ENCODE measurements at places on chromosomes 12 and 14.
A peak's percentile ranks its signal among the peaks of the same experiment; 100 is the strongest.

DNA sequence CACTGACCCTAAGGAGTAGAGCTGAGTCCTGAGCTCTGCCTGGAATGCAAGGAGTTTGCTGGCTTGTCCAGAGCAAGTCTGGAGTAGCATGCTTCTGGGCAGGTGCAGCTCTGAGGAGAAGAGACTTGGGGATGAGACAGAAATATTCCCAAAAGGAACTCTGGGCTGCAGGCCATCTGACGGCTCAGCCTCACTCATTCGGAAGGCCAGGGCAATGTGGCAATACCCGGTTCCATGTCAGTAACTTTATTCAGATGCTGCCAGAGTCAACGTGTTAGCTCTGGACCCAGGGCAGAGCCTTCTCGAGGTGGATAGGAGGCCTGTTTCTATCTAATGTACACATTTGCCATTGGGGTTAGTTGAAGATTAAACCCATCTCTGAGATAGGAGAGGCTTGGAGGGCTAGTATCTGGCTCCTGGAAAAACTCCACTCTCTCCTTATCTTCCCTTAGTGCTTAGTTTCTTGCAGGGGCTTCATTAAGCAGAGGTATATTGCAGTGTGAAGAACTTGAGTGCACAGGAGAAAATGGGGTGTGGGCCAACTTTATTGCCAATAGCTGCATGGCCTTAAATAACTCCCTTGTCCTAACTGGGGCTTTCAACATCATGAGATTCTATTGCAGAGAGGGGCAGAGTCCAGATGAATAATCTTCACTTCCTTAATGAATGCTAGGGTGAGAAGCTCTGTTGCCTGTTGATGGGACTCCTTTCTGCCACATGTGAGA, 65.6 kb downstream of the NTF3 start:
- no peak for DNase-seq

GRCh38 chr12:63450334-63450733, 218.0 kb downstream of the DPY19L2 start:
- no peak for DNase-seq

DNA sequence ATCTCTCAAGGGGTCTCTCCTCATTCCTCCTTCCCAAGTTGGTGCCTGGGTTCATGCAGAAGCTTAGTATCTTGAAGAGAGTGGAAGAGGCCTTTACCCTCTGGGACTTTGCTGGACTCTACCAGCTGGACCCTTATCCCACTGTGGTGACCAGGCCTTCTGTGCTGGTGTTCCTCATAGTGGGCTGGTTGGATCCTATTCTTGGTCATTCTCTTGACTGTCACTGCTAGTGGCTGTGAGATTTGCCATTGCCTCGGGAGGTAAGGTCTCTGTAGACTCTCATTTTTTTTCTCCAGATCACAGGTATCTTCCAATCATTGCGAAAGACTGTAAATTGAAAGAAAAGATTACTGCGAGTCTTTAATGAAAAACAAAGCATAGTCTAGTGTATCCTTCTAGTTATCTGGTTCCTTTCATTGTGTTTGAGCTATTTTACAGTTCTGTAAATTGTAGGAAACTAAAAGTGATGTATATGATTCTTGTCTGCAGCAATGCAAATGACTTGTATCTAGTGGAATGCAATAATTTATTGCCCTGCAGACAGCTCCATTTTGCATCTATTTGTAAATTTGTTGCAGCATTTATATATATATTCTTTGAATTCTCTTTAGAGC, 217.9 kb downstream of the AEBP2 start:
- DNase-seq, result no peak

DNA sequence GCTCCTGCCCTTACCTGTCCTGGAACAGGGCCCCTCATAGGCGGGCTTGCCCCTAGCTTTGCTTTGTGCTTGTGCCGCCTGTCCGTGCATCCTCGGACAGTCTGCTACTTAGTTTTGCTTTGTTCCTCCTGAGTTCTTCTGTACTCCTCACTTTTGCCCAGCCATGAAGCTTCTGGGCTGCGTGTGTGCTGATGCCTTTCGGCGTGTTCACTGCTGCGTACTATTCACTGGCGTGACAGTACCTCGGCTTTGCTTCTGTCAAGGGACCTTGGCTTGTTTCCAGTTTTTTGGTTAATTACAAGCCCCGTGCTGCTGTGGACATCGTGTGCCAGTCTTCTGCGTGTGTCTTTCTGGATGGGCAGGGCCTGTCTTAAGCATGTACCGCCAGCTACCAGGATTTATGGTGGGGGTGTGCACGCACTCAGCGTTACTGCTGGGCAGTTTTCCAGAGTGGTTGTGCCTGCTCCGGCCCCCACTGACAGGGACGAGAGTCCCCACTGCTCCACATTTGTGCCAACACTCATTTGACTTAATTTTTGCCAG, 2.5 kb downstream of the PACS2 start:
- no peak for DNase-seq

DNA sequence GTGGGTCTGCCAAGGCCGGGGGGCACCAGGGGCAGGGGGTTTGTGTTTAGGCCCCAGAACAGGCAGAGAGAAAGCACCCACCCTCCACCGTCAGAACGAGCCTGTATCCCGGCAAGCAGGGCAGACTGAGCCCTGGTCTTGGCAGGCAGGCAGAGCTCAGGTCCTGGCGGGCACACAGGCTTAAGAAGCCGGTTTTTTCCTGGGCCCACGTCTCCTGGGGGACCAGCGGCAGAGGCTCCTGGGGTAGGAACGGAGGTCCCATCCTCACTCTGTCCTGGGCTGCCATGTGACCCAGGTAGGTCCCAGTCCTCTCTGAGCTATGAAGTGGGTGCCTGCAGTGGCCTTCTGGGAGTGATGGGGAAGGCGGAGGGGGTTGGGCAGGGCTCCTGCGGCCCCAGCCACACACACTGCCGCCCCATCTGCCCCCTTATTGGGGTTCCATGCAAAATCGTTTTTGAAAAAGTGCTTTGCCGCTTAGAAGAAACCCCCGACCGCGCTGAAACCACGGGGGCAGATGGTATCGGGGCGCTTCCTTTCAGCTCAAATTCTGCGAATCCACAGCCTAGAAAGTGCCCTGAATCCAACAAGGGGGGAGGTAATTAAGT, 24.2 kb downstream of the SH2B3 start:
- peak; percentile 87 for DNase-seq

GRCh38 chr12:47346251-47347019, 266.7 kb upstream of the AMIGO2 start:
- DNase-seq, result no peak

GRCh38 chr12:51358496-51358895, 12.0 kb upstream of the CELA1 start:
- no peak for DNase-seq

- no peak for DNase-seq
Observed at GRCh38 chr12:87815771-87816585, 213.2 kb downstream of the C12orf50 start.

DNA sequence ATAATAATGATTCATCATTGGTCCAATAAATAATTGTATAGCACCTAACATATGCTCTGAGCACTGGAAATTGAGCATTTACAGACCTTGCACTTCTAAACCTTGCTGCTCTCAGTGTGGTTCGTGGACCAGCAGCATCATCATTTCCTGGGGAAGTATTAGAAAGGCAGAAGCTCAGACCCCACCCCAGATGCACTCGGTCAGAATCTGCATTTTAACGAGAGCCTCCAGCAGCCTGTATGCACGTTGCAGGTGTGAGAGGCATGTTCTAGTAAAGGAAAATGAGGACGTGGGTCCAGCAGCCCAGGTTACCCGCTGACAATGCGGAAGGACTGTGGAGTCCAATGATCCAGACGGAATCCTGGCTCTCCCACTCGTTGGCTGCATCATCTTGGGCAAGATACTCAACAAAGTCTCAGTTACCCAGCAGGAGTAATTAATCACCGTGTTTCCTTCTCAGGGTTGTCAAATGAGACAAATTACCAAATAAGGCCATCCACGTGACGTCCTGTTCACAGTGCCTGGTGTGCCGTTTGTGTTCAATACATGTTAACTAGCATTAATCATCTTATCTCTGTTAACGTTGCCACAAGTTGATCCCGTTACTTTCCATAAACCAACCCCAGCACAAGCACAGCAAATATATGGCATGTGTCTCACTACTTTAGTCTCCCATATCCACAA, 49.2 kb upstream of the CCND2 start:
- peak; percentile 15 for DNase-seq

- DNase-seq, result no peak
Observed at GRCh38 chr14:99081156-99081765, 190.7 kb downstream of the BCL11B start.

GRCh38 chr14:39175445-39176262, 600 bp downstream of the PNN start:
- DNase-seq, result peak; percentile 19

DNA sequence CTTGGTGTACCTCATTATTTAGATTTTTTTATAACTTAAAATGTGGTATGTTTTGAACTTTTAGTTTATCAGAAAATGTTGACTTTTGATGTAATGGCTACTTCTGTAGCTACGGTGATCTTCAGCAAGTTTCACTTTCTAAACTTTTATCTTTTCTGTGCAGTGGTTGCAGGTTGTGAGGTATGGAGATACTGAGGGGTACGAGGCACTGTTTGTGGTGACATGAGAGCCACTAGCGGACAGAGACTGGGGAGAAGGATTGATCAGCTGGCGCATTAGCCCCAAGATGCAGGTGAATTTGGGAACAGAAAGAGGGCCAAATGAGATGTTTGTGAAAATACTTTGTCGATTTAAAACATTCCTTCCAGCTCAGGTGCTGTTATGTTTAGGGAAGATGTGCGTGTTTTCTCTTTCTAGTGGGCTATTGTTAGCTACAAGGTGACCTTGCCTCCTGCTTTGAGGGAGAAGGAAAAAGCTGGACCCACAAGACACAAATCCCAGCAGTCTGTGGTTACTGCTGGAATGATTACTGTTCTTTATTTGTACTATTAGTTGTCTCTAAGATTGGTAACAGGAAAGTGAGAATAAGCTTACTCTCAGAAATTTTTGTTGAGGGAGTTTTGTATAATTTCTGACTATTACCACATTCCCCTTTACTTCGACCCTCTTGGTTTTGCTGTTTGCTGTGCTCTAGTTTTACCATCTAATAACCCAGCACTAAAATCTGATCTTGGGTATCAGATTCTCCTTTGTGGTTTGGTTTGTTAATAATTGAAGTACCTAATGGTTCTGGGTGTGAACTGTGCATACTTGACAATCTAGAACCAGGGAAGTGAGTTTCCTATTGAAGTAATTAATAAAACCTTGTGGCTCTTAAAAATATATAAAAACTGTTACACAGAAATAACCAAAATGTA, 61.7 kb downstream of the FBXO34 start:
- DNase-seq, result peak; percentile 37

GRCh38 chr14:89724628-89724960, 229.9 kb downstream of the EFCAB11 start:
- peak; percentile 40 for DNase-seq

GRCh38 chr12:123271001-123271668, 521 bp downstream of the CDK2AP1 start:
- DNase-seq, result peak; percentile 70

- DNase-seq, result no peak
Observed at GRCh38 chr14:95935228-95935822, 58.7 kb downstream of the TUNAR start.

GRCh38 chr14:60658211-60658690, 9.0 kb upstream of the SIX1 start:
- DNase-seq, result no peak

GRCh38 chr12:46998811-46999368, 80.5 kb upstream of the PCED1B start:
- DNase-seq, result no peak

DNA sequence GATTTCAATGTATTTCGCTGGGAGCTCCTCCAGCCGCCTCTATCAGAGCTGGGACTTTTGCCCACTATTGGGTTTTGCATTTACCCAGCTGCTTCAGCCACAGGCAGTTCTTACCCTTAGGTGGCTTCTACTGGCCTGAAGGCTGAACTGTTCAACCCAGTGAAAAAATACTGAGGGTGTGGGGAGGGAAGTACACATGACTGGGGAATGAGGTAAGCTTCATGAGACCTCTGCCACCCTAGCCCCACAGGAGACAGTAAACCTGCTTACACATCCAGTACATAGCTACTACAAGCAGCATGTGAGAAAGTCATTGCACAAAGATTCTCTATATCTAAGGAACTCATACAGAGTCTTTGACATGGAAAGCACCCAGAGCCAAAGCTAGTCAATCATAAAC, 411.1 kb downstream of the SYT1 start:
- no peak for DNase-seq

GRCh38 chr14:30063746-30064145, 136.1 kb upstream of the PRKD1 start:
- no peak for DNase-seq

DNA sequence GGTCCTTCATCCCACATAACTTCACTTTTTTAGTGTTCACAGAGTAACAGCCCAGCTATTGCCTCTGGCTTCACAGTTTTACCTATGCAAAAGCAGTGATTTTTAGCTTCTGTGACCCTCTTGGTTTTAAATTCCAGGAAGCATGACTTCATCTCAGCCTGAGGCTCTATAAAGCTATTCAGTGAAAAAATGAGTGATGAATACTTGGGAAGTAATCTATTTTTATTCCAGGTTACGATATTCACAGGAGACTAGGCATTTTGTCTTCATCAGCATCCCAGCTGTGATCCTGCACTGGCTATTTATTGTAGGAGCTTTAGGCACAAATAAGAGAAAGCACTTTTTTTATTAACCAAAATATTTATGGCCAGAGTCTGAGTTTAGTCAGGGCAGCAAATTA, 164.8 kb downstream of the SNAPC1 start:
- no peak for DNase-seq

DNA sequence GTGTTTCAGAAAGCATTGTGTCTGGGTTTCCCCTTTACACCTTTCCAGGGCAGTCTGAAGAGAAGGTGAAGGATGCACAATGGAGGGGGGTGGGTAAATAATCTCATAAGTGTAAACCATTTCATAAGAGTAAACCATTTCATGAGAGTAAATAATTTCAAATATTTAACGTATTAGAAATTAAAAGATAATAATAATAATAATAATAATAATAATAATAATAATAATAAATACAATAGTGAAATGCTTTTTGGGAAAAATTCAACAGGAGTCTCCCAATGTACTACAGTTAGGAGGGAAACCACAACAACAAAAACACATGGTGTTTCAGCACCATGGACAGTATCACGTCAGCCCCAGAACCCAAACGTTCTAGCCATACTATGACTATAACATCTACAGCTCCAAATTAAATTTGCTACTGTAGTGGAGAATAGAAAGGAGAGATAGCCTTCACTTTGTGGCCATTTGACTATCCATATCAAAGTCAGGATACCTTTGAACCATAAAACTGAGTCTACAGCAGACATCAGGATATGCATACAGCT, 691.8 kb downstream of the BCL11B start:
- DNase-seq, result no peak

DNA sequence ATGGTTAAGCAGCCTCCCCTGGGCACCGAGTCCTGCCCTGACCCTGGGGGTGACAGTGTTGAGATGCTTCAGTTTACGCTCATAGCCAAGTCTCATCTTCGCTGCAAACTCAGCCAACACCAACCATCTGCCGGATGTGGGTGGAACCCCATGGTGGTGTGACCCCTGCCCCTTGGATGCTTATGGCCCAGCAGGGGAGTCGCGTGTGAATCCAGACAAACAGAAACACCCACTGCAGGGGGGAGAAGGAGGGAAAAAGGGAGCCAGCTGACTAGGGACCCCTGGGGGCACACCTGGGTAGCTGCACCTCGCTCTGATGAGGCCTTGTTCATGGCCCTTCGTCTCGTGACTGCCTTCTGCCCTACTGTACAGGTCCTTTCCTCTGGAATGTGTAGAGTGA, 23.8 kb downstream of the AACS start:
- DNase-seq, result no peak

GRCh38 chr12:998020-998874, 7.2 kb downstream of the ERC1 start:
- no peak for DNase-seq

GRCh38 chr12:27467641-27468040, 21.1 kb downstream of the SMCO2 start:
- no peak for DNase-seq

Data from CD4-positive, alpha-beta T cell treated with Interleukin-15 for 4 hours (primary cell).